CD4-positive, alpha-beta T cell treated with Interleukin-6 for 4 hours (primary cell): ENCODE measurements at places on chromosomes 7 and 10.
A peak's percentile ranks its signal among the peaks of the same experiment; 100 is the strongest.

DNA sequence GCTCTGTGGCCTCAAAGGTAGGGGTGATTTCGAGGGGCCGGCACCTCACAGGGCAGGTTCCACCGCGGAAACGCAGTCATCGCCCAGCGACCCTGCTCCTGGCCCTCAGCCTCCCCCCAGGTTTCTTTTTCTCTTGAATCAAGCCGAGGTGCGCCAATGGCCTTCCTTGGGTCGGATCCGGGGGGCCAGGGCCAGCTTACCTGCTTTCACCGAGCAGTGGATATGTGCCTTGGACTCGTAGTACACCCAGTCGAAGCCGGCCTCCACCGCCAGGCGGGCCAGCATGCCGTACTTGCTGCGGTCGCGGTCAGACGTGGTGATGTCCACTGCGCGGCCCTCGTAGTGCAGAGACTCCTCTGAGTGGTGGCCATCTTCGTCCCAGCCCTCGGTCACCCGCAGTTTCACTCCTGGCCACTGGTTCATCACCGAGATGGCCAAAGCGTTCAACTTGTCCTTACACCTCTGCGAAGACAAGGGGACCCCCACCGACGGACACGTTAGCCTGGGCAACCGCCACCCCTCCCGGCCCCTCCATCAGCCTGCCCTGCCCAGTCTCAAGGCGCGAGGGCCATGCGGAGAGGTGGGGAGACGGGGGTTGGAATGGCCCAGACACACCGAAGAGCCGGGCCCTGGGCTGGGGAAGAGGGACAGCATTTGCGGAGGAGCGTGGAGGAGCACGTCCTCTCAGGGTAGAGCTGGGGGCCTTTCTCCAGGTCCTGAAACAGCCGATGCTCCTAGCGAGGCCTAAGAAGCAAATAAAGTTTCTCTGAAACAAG lies 6.0 kb downstream of the SHH start:
- DNase-seq = no peak

DNA sequence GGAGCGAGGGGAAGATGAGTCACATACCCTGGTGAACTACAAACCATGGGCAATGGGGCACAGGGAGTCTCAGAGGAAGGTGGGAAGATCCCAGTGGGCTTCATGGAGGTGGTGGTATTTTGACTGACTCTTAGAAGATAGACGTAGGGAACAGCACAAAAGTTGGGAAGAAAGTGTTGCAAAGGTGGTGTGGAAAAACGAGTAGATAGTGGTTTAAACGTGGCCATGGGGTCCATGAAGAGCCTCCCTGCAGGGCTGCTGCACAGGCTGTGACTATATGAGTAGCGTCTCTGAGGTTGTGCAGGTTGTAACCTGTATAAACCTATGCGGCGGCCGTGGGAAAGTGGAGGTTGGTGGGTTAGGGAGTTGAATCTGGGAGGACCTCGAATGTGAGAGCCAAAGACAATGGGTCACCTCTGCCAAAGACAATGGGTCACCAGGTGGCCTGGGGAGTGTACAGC lies 13.8 kb downstream of the LZTS2 start:
- no peak for DNase-seq

GRCh38 chr10:13529714-13529973 lies 830 bp upstream of the BEND7 start:
- no peak for DNase-seq

GRCh38 chr10:93408783-93409182 lies 73.4 kb downstream of the MYOF start:
- DNase-seq = no peak

DNA sequence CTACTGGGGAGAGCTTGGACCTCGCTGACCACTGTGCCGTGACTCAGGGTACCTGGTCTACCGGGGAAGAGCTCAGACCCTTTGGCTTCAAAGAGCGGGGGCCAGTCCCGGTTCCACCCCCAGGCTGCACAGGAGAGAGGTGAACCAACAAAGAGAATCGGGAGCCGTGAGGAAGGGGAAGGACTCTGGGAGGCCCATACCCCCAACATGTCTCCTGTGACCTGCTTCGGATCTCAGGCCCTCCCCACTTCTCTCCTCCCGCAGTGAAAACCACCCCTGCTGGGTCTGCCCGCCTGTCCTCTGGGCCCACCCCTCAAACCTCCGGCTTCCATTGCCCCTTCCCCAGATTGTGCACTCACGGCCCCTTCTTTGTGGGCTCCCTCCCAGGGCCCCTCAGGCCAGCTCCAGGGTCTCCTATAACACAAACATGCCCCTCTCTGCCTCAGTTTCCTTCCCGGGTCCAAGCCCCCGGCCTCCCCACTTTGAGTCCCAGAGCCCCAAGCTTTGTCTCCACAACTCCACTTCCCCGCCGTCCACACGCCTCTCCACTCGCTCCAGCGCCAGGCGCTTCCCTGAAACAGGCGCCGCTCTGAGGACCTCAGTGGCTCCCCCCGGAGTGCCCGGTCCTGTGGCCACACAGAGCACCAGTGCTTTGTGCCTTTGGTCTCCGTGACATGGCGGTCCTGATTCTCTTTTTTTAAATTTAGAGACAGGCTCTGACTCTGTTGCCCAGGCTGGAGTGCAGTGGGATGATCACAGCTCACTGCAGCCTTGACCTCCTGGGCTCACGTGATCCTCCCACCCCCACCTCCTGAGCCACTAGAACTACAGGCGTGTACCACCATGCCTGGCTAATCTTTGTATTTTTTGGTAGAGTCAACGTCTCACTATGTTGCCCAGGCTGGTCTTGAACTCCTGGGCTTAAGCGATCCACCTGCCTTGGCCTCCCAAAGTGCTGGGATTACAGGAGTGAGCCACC lies 7.5 kb upstream of the INTS1 start:
- DNase-seq = no peak

DNA sequence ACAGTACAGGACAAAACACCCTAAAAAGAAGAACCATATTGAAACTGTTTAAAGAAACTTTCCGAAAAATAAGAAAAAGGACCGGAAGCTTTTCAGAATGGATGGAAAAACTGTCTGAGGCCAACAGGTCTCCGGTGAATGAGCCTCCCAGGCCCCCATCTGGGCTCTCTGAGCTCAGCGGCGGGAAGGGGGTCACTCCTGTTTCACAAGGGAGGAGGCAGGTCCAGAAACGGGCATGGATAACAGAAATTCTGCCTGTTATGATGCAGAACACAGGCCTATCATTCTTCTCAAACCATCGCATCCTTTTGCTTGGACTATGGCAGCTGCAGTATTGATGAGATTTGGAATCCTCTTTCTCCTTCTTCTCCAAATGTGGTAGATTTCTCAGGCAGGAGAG lies 58.9 kb upstream of the SHH start:
- DNase-seq = no peak

GRCh38 chr7:29005829-29006228 lies 47.7 kb upstream of the TRIL start:
- no peak for DNase-seq

DNA sequence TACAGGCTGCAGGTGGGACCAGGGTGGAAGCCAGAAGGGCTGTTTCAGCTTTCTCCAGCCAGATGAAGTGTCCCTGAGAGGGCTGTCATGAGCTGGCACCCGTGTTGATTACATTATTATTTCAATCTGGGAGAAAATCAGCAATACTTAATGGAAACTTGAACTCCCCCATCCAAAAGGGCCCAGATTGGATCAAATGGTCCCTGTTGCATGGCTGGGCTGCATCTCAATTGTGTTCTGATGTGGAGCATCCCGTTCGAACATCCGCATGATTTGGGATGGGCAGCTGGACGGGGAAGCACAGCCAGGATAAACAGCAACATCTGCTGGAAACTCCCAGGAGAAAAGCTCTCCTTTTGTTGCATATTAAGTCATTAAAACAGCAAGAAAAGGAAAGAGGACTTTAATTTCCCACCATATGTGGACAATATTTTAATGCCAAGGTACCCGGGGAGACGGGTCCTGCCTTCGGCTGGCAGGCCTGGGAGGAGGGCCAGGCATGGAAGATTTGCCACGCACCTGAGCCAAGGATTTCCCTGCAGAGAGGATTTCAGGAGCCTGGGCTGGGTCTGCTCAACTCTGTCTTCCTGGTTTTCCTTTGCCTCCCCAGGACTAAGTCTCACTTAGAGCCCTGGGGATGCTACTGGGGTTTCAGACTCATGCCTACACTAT lies 52.4 kb downstream of the NPTX2 start:
- DNase-seq = no peak

DNA sequence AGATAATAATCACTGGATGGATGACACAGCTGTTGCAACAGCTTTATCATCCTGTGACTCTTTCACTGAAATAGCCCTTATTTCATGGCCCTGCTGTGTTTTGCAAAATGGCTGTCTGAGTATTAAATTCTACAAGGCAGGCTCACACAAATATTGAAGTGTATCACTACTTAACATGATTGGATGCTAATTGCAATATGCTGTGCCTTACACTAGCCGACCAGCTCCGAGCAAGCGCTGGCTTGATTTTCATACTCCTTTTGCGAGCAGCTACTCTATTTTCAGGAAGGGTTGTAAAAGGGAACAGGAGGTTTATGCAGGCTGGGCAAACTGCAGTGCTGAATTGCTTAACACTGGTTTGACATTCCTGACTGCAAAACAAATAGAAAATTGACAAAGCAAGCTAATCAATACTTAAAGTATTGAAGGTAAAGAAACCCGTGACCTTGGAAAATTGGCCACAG lies 121.6 kb downstream of the CACNB2 start:
- no peak for DNase-seq

DNA sequence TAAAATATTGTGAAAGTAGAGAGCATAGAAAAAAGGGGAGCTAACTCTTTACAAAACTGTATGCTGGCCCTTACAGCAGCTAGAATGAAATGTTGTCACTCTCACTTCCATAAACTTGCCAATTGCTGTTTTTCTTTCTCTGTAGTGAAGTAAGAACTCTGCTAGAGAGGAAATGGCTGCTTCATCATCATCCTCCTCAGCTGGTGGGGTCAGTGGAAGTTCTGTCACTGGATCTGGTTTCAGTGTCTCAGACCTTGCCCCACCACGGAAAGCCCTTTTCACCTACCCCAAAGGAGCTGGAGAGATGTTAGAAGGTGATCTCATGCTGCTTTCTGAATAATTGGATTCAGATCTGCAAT lies 7.6 kb upstream of the ASCC1 start:
- no peak for DNase-seq

DNA sequence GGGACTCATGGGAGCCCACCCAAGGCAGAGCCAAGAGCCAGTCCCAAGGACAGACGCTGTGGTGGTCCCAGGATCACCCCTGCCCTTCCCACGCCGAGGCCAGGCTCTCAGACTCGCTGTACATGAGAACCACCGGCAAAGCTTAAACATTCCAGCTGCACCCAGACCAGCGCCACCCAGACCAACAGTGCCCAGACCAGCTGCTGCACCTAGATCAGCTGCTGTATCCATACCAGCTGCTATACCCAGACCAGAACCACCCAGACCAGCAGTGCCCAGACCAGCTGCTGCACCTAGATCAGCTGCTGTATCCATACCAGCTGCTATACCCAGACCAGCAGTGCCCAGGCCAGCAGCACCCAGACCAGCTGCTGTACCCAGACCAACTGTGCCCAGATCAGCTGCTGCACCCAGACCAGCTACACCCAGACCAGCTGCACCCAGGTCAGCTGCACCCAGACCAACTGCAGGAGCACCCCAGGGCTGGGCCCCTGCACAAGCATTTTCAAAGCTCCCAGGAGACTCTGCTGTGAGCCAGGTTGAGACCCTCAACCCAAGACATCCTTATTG lies 47.9 kb upstream of the CNPY1 start:
- no peak for DNase-seq

DNA sequence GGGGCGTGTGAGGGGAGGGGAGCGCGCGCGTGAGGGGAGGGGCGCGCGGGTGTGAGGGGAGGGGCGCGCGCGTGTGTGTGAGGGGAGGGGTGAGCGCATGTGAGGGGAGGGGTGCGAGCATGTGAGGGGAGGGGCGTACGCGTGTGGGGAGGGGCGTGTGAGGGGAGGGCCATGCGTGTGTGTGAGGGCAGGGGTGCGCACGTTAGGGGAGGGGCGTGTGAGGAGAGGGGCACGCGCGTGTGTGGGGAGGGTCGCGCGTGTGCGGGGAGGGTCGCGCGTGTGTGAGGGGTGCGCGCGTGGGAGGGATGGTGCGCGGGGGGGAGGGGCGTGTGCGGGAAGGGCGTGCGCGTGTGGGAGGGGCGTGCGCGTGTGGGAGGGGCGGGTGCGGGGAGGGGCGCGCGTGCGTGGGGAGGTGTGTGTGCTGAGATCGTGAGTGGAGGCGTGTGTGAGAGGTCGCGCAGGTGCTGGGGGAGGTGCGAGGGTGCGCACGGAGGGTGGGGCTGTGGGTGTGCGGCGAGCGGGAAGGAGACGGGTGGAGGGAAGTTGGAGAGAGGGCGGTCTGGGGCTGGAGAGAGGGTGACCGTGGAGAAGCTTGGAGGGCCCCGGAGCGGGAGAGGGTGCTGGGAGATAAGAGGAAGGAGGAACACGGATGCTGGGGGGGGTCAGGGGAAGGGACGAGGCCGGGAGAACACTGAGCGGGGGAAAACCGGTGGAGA lies 19.7 kb downstream of the MXI1 start:
- DNase-seq = peak; percentile 88

DNA sequence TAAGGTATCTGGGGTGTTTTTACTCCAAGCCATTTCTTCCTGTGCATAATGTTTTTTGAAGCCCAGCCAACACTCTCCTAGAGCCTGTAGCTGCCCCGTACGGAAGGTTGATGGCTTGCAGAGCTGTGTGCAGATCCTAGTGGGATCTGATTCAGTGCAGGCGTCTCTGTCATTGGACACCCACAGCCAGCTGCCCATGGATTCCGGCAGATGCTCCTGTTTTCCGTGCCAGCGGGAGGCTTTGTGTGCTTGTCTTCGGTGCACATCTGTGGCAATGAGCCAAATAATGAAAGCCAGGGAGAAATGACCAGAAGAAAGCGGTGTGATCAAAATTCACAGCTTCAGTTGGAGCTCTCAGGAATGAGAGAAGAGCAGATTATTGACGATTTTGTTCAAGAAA lies 426.4 kb downstream of the TYW1 start:
- DNase-seq = no peak

GRCh38 chr10:7483848-7484247 lies 73.0 kb upstream of the SFMBT2 start:
- peak; percentile 16 for DNase-seq

- no peak for DNase-seq
Observed at GRCh38 chr7:155538293-155538692, 8.1 kb downstream of the CNPY1 start.

DNA sequence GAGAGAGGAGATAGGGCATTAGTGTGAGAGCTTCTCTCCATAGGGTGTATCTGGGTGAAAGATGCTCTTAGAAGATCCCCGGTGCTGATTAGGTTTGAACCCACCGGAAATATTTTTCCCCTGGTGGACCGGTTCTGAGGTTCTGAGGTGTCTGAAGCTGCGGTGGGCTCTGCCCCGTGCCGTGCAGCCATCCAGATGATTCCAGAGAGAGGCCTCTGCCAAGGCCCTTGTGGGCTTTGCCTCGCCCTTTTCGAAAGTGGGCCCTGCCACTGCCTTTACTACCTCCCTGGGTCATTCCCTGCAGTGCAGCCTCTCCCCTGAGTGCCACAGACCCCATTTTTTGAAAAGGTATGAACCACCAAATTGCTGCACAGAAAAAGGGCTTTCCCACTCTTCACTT lies 2.8 kb downstream of the GIMAP8 start:
- peak; percentile 61 for DNase-seq

- DNase-seq = no peak
Observed at GRCh38 chr10:36840788-36841187, 284.6 kb upstream of the ANKRD30A start.
